ENCODE measurements at places on chromosomes 7 and 10.

DNA sequence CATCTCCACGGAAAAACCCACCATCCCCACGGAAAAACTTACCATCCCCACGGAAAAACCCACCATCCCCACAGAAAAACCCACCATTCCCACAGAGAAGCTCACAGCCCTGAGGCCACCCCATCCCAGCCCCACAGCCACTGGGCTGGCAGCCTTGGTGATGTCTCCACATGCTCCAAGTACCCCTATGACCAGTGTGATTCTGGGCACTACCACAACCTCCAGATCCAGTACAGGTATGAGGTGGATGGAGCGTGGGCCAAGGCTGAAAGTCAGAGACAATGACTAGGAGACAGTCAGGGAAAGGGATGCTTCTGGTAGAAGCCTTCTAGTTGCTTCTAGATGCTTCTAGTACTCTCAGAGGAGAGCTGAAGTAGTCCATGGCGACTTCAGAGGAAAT, 19.6 kb downstream of the ZAN start:
- no peak for DNase-seq

DNA sequence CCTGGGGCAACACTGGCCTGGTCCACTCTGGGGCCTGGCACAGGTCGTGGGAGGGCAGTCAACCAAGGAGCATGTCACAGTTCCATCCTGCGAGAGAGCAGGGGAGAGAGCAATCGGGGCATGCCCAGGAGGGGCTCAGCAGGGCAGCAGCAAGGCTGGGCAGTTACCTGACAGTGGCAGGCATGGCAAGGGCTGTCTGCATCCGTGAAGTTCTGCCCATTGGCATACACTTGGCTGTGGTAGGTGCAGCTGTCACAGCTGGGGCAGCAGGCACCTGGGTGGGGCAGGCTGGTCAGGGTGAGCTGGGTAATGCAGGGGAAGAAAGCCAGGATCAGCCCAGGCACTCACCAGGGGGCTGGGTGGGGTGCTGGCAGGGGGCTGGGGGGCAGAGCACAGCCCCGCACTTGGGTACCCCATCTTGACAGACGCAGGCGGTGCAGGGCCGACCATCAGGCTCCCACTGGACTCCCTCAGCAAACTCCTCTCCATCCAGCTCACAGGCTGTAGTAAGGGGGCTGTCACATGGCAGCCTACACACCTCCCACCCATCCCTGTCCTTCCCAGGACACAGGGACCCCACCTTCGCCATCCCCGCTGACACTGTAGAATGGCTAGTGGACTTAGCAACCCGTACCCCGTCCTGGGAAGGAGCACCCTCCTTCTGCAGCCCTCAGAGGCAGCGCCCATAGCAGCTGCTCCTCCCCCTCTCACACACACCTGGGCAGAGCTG, 17.8 kb downstream of the KCP start:
- DNase-seq: no peak

DNA sequence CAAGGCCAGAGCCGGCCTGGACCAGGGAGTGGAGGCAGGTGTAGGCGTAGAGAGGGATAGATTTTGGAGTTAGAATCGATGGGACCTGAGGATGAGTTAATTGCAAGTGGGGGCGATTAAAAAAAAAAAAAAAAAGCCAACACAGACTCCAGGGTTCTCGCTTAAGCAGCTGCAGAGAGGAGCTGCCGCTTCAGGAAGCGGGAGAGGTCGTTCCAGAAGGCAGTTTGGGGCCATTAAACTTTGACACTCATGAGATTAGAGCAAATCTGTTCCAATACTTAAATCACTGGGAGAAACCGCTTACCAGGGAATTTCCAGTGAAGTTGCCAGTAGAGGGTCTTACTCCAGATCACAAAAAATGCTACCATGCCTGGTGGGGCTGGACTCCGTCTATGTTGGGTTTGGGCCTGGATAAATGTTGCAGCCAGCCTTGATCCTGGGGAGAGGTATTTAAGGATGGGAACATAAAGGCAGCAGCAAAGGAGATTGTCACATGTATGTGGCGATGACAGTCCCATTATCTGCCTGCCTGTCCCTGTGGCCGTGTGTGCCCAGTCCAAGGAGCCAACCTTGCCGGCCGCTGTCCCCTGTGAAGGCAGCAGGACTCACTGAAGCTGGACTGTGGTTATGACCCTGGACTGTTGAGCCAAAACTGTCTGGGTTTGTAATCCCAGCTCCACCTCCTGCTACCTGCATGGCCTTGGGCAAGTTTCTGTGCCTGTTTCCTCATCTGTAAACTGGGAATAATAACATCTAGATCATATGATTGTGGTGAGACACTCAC, 23.9 kb upstream of the GRID1 start:
- no peak for DNase-seq

DNA sequence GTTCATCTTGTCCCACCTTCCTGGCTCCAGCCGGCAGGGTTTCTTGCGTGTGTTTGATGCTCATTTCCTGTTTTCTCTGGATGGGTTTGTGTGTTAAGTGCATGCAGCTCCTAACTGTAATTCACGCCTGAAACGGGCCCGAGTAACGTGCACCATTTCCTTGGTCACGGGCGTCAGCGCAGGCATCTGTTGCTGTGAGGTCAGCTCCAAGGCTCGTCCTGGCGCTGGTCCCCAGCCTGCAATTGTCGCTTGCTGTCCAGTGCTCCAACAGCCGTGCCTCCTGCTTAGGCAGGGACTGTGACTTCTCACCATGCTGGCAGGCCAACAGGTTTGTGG, 201.1 kb downstream of the GLRX3 start:
- no peak for DNase-seq

DNA sequence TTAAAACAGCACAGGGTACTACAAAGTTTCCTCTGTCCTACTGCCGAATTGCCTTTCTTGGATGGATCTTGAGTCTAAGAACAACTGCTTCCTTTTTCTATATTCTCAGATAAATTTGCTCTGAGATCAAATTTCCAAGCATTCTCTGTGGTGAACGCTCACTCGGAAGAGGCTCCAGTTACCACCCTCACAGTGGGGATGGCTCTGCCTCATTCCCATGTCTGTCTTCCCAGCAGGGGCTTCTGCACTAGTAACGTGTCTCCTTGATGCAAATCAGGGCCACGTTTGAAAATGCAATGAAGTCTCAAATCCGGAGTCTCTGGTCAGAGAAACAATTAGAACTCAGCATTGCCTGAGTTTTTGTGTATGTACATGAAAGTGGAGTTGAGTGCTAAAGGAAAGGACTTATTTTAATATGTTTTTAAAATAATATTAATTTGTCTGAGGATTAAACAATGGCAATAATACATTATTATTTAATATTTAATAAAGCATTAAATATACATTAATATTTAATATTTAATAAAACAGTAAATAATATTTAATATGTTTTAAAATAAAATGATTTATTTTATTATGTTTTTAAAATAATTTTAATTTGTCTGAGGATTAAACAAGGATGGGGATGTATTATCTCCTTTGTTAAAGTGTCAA, 61.8 kb downstream of the INHBA start:
- no peak for DNase-seq

DNA sequence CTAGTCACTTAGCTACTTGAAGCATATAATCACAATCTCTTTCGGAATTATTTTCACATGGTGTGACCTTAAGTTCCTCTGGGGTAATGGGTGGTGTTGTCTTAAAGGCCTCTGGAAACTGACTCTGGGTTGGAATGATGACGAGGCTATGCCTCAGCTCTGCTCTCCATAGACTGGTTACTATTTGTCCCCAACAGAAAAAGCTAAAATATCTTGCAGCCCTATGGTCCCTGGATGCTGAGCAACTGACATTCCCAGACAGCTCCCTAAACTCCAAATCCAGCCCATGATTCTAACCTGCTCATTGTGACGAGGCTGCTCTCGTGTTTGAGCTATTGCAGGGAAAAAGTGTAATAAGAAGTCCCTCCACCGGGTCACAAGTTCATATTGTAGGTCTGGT, 51.6 kb downstream of the HBP1 start:
- DNase-seq: no peak

DNA sequence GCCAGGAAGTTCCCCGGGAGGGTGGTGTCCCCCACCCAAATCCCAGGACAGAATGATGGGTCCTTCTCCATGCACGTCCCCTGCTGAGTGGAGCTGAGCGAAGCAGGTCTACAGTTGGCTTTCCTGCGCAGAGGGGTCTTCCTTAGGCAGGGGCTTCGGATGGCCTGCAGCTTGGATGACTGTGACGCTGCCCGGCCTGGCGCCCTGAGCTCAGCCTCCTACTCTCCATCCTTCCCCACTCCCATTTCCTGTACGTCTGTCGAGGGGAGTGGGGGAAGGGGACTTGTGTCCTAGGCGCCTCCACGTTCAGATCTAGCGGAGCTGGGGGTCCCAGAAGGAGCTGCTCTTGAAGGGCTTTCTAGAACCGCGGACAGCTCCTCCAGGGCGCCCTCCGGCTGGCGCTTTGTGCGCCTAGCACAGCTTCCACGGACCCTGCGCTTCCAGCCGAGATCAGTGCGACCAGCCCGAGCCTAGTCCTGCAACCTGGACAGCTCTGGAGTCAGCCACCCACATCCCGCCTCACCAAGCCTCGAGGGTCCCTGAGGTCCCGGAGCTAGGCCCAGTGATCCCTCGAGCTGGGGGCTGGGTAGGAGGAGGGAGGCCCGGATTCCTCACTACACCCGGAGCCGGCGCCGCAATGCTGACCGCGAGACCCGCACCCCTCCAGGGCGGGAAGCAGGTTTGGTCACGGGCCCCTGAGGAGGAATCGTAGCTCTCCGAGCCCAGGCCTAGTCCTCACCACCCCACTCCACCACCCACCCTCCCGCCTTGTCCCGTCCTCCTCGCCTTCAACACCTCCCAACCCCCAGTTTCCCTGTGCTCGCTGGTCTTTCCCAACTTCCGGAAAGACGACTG, 1.9 kb downstream of the GRID1 start:
- no peak for DNase-seq

DNA sequence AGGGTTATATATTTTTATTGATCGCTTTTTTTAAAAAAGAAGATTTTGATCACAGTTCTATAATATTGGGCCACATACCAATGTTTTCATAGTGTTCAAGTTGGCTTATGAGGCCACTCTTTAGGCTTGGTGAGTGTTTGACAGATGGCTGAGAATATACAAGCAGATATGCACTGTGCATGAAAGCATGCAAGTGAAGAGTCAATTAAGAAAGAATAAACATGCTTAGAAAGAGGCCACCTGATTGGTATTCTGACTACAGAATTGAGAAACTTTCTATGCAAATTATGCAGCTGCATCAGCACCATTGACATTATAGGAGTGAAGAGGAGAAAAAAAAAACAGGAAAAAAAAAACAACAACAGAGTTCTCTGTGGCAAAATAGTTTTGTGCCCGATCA, 39.9 kb downstream of the CABCOCO1 start:
- DNase-seq: no peak

DNA sequence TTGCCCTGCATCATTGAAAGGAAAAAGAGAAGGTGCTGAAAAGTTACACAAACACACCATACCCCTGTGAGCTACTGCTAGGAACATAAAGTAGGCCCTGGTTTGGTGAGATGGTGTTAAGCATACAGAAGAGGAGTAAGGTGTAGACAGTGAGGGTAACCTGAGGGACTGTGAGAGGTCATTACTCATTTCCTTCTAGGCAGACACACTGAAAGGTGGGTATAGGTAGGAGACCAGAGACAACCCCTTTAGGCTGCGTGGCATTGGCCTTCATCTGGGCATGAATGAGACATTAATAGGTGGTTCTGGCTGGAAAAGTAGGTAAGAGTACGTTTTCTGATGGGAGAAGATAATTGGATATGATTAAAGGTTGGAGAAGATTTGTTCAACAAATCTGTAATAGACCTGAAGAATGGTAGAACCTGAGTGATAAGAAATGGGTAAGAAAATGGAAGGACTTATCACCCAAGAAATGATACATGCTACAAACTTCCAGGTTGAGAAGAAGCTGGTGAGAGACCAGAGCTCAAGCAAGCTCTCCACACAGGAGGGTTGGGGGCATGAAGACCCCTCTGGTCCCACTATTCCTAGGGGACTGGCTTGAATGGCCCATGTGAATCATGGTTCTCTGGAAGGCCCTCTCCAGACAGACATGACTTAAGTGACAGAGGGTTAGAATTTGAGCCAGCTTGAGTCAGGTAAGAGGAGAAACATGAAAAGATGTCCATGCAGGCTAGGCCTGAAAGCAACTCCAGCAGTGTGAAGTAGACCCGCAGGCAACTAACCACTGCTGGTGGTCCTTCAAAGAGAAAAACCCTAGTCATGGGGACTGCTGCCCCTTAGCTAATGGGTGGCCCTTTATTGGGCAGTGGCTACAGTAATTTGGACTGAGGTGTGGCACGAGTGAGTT, 3.8 kb downstream of the COMTD1 start:
- no peak for DNase-seq

GRCh38 chr10:64574371-64574770, 1053.2 kb downstream of the REEP3 start:
- DNase-seq: no peak
